ENCODE measurements at places on chromosomes 6 and 20.

GRCh38 chr6:170291271-170292110, 613 bp upstream of the DLL1 start:
- H3K4me1 ChIP-seq, result peaks cover 47% of the 10 kb centered on the region
- peaks cover 55% of the 10 kb centered on the region for H3K27me3 ChIP-seq
- H3K27ac ChIP-seq, result no peak overlapping the region
- DNase-seq, result peak; percentile 52
- H3K36me3 ChIP-seq, result peaks cover 3% of the 10 kb centered on the region

DNA sequence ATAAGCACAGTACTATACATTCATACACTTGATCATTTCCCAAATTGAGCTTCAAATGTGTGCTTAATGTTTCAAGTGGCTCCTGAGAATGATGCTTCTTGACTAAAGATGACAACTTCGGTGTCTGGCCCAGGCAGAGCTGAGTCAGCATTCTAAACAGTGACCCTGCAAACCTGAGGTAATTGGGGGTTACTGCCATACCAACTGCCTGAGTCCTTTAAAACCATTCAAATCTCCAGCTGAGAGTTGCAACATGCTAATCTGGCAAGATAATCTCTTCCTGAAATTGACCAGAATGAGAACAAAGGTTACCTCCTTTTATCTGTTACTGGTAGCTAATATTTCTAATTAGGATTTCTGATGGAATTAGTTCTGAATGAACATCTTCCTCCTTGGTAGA, 8.2 kb downstream of the BACH2 start:
- peaks cover 99% of the 10 kb centered on the region for H3K4me1 ChIP-seq
- DNase-seq, result no peak
- H3K36me3 ChIP-seq, result peaks cover 78% of the 10 kb centered on the region
- H3K27me3 ChIP-seq, result no peaks in the 10 kb centered on the region

- H3K27ac ChIP-seq, result peak overlapping the region; percentile 63
- peak overlapping the region; percentile 12 for H3K4me3 ChIP-seq
- no peaks in the 10 kb centered on the region for H3K36me3 ChIP-seq
- H3K4me1 ChIP-seq, result peaks cover 32% of the 10 kb centered on the region
Measured at GRCh38 chr6:144305985-144306384, 20.9 kb downstream of the UTRN start.

DNA sequence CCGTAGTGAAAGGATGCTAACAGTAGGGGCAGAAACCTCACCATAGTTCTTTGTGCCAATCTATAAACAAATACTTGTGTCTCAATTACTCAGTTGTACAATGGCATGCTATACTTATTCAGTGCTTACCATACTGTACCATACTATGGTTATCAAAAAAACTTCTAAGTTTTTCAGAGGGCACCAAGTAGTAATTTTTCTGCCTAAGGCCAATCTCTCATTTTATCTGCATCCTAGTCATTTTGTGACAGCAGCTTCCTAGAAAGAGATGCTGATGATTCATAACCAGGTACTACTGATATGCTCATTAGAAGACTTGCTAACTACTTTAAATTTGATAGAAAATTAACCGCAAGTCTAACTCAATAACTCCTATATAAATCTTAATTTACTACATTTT, 42.9 kb downstream of the TMEM244 start:
- H3K27me3 ChIP-seq, result peaks cover 9% of the 10 kb centered on the region
- H3K4me3 ChIP-seq, result no peak overlapping the region
- H3K36me3 ChIP-seq, result no peaks in the 10 kb centered on the region

DNA sequence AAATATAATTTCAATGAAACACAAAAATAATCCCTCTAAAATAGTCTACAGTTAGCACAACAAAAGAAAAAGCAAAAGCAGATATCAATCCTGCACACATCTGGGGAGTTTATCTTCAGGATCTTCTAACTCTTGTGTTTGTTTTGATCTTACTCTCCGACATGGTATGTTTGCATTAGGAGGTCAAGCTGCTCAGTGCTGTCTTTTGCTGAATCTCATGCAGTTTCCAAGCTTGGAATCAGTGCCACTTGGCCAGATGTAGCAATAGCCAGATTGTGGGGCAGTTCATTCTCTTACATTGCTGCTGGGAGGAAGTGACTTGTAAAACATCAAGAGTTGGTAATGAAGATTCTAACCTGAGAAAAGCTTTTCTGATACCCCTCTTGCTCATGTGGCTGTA, 29.5 kb downstream of the RIOK1 start:
- H3K4me3 ChIP-seq, result no peak overlapping the region
- H3K27ac ChIP-seq, result no peak overlapping the region
- no peak for DNase-seq

DNA sequence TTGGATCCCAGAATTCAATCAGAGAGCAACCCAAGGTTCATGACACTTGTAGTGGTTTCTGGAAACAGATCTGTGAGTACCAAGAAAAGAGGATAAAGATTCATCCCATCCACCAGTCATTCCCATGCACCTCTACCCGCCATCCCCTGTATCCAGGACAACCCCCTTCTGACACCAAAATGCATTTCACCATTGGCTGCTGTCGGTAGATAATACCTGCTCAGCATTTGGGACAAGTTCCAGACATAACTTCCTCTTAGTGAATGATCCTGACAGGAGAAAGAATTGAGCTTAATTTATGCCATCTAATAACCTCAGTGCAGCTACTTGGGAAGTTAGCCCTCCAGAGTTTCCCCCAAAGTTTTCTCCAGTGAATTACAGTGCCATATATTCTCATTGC, 329.1 kb downstream of the ZFAND3 start:
- no peaks in the 10 kb centered on the region for H3K27me3 ChIP-seq
- no peak for DNase-seq
- H3K4me1 ChIP-seq, result peaks cover 2% of the 10 kb centered on the region
- H3K4me3 ChIP-seq, result no peak overlapping the region
- H3K36me3 ChIP-seq, result peaks cover 9% of the 10 kb centered on the region

DNA sequence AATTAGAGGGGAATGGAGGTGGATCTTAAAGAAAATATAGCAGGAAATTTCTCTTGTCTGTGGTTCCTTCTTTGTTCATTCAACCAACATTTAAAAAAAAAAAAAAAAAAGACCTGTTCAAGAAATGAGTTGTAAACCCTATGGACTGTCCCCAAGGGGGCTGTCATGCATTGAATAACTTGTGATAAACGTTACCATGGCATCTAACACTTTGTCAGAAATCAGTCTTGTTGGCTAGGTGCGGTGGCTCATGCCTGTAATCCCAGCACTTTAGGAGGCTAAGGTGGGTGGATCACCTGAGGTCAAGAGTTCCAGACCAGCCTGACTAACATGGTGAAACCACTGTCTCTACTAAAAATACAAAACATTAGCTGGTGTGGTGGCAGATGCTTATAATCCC, 381.7 kb downstream of the BCKDHB start:
- no peaks in the 10 kb centered on the region for H3K36me3 ChIP-seq
- H3K4me3 ChIP-seq, result no peak overlapping the region
- H3K27me3 ChIP-seq, result peaks cover 5% of the 10 kb centered on the region
- H3K27ac ChIP-seq, result no peak overlapping the region
- no peaks in the 10 kb centered on the region for H3K4me1 ChIP-seq

DNA sequence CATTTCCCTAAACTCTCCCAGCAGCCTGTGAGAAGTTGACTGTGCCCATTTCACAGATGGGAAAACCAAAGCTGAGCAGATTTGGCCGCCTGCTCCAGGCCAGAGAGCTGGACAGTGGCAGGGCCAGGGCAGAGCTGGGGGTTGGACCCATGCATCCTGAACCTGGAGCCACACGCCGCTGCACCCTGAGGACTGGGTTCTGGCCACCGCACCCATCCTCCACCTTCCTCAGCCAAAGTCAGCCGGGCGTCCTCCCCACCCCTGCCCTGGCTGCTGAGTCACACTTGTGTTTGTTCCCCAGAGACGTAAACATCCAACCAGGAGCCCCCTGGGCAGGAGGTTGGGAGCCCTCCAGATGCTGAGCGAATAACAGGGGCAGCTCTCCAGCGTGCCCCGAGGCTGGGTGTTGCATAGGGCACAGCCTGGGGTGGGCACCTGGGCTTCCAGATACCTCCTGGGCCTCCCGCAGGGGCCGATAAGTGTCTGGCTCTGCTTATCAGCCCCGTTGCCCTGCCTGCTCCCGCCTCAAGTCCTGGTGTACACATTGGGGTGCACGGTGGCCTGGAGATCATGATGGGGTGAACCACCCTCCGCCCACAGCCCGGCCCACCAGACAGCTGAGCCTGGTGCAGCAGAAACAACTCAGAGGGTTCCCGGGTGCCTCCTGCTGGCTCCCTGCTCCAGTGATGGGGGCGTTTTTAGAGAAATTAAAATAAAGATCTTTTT, 23.8 kb downstream of the RBM38 start:
- peaks cover 5% of the 10 kb centered on the region for H3K4me1 ChIP-seq
- no peak overlapping the region for H3K4me3 ChIP-seq
- H3K27ac ChIP-seq, result no peak overlapping the region
- DNase-seq, result no peak
- H3K27me3 ChIP-seq, result no peaks in the 10 kb centered on the region
- H3K36me3 ChIP-seq, result no peaks in the 10 kb centered on the region

GRCh38 chr20:31260326-31260932, 3.0 kb downstream of the DEFB115 start:
- H3K27ac ChIP-seq, result no peak overlapping the region
- no peaks in the 10 kb centered on the region for H3K4me1 ChIP-seq
- H3K36me3 ChIP-seq, result no peaks in the 10 kb centered on the region
- no peak for DNase-seq

DNA sequence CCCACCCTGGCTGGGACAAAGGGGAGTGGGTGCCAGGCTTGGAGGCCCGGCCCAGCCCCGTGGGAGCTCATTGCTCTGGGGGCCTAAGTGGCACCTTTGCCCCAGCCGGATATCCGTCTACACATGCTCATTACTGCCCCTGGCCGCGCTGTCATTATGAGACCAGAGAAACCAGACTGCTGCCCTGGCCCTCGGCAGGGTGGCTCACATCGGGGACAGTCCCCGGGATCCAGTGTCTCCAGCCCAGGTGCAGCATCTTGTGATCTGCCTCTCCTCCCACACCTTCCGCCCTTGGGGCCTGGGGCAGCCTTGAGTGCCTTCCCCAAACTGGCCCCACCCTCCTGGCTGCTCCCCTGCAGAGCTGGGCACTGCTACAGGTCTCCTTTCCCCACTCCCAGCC, 4.9 kb downstream of the SRMS start:
- no peak for DNase-seq
- H3K27me3 ChIP-seq, result peaks cover 2% of the 10 kb centered on the region
- no peaks in the 10 kb centered on the region for H3K36me3 ChIP-seq
- H3K4me3 ChIP-seq, result no peak overlapping the region

DNA sequence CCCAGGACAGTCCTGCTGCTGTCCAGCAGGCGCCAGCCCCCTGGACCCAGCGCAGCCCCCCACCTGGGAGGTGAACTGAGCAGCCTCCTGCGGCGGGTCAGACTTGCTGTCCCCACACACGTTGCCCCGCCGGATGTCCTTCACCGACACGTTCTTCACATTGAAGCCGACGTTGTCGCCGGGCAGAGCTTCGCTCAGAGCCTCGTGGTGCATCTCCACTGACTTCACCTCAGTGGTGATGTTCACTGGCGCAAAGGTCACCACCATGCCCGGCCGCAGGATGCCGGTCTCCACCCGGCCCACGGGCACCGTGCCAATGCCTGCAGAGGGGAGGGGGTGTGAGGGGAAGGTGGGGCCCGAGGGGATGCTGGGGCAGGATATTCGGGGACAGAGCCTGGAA, 8.5 kb downstream of the EEF1A2 start:
- H3K4me3 ChIP-seq, result no peak overlapping the region
- no peaks in the 10 kb centered on the region for H3K4me1 ChIP-seq
- no peak for DNase-seq
- H3K27me3 ChIP-seq, result peaks cover 31% of the 10 kb centered on the region

GRCh38 chr6:13851330-13851729, 37.0 kb upstream of the MCUR1 start:
- no peaks in the 10 kb centered on the region for H3K36me3 ChIP-seq
- DNase-seq, result no peak
- H3K27me3 ChIP-seq, result peaks cover 7% of the 10 kb centered on the region
- H3K4me3 ChIP-seq, result no peak overlapping the region
- H3K27ac ChIP-seq, result no peak overlapping the region

GRCh38 chr6:47041741-47042140, 391 bp downstream of the ADGRF1 start:
- H3K4me1 ChIP-seq, result no peaks in the 10 kb centered on the region
- H3K27ac ChIP-seq, result no peak overlapping the region
- DNase-seq, result no peak
- H3K4me3 ChIP-seq, result no peak overlapping the region
- peaks cover 3% of the 10 kb centered on the region for H3K27me3 ChIP-seq
